ENCODE measurements at places on chromosomes 5 and 9.

- no peak for DNase-seq
These were observed 6.0 kb upstream of the TESK1 start for GRCh38 chr9:35598866-35599590.

DNA sequence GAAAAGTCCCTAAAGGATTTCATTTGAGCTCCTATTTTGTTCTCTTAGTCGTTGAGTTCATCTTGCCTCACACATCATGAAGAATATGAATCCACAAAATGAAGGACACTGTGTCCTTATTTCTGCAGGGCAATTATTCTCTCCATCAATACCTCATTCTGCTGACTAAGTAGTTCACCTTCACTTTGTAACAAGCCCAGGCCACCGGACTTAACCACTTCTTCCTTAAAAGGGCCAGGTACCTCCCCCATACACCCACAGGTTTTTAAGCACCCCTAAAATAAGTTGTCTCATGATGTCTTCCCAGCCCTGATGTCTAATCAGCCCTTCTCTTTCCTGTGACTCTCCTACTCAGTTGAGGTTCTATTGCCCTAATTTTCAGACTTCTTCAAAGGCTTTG lies 67.1 kb upstream of the PLPP6 start:
- DNase-seq, result no peak

DNA sequence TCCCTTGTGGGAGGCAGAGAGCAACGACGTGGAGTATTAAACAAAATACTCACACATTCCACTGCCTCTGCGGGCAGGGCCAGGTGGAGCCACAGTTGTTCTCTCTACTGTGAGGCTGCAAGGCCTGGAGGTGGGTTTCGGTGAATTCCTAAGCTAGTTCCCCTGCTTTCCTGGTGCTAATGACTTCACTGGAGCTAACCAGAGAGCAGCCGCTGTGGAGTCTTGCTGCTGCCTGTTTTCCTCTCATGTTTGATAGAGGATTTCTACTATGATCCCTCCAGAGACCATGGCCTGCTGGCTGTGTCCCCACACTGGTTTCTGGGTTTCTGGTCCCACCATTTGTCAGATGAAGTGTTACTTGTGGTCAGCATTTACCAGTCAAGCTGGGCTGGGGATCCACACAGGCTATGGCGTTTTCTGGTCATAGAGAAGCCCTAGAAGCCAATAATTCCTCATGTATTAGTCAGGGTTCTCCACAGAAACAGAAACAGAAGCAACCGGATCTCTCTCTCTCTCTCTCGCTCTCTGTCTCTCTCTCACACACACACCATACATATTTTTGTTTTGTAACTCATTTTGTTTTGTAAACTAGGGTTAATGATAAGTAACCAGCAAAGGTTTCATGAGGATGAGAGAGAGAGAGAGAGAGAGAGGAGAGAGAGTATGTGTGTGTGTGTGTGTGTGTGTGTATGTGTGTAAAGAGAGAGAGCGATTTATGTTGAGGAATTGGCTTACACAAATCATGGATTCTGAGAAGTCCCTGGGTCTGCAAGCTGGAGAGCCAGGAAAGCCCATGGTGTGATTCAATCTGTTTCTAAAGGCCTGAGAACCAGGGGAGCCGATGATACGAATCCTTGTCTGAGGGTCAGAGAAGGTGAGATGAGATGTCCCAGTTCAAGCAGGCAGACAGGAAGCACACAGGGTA lies 403.0 kb downstream of the GADD45G start:
- DNase-seq, result no peak

DNA sequence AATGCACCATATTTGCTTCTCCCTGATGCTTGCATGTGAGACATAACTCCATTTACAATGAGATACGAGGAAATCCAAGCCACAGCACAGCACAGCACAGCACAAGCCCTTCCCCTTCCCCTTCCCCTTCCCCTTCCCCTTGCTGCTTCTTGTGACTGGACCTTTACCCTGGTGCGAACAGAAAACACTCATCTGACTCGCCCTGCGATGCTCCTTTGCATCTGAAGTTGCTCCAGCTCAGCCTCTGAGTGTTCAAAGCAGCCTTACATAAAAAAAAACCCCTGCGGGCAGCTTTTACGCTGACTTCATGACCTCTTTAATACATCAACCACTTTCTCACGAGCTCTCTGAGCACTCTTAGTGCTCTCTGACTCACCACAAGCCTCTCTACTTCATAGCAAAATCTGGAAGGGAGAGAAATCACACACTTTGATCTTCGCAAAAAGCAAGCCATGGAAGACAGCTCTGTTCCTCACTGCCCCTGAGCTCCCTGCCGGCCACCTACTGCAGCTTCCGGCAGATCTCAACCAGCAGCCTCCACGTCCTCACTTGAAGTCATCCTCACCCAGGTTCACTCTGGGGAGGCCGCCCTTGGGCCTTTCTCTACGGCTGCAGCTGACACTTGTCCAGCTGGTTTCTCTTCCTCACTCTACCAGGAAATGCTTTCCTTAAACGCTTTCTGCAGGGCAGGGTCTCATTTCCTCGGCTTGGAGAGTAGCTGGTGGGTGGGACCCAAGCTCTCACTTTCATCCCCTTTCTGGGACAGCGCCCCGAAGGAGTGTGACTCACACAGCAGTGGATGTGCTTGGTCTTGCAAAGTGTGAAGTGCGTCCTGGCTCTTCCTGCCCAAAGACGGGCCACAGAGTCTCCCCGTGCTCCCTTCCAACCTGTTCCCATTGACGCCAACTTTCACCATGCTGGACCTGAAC lies 5.3 kb downstream of the SLC34A1 start:
- DNase-seq, result peak; percentile 51

- no peak for DNase-seq
These were observed 282.9 kb upstream of the MAP3K1 start for GRCh38 chr5:56532466-56532865.

- no peak for DNase-seq
These were observed 1200.2 kb upstream of the CDH6 start for GRCh38 chr5:29993286-29993685.

- no peak for DNase-seq
These were observed 4.9 kb downstream of the FSTL4 start for GRCh38 chr5:133607451-133607850.

DNA sequence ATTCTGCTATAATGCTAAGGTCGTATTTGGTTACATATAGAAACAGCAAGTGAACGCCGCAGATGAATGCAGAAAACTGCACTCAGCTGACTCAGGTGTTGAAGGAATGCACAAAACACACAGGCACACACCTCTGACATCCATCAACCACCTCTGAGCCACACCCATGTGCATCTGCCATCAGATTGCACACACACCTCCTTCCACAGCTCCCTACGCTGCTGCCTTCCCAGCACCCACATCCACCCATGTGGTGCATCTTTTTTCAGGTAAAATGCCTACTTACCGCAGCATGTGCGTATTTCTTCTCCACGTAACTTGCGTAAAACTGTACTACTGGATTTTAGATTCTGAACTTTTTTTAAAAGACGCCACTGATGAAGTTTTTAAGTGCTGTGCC lies 7.1 kb downstream of the STK10 start:
- no peak for DNase-seq

GRCh38 chr5:176866707-176867310 lies 32.3 kb downstream of the HK3 start:
- no peak for DNase-seq

GRCh38 chr5:38287124-38287523 lies 28.8 kb downstream of the EGFLAM start:
- DNase-seq, result no peak

DNA sequence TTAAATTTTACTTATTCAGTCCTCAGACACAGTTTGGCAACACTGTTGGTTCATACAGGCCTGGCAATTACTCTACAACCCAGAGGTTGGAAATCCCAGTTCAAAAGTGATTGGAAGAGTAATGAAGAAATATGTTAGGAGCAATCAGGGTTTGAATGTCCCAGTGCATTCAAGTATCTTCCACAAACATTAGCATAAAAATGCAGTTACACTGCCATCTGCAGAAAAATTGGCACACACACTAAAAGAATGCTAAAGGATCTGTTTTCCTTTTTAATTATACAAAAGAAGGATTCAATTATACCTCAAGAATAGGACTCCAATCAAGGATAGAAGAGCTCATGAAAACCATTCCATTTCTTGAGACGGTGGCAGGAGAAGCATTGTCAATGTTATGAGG lies 130.2 kb downstream of the DNAH5 start:
- DNase-seq, result no peak

- DNase-seq, result no peak
These were observed 14.4 kb upstream of the TMOD1 start for GRCh38 chr9:97487107-97487506.

- no peak for DNase-seq
These were observed 33.8 kb downstream of the PDCD1LG2 start for GRCh38 chr9:5543875-5544702.

Data from stimulated activated CD4-positive, alpha-beta T cell treated with anti-CD3 and anti-CD28 coated beads, Interleukin-2, amount 100 ng/mL, for 48 hours (primary cell).